ENCODE measurements at places on chromosomes 3 and 15. TPM values are rescaled to one million over a fixed set of nuclear protein-coding genes. Genes with fewer than 3 reads are reported as not detected.

GRCh38 chr3:102057781-102058421 is 208.6 kb downstream of the NFKBIZ start:
- DNase-seq: no peak

DNA sequence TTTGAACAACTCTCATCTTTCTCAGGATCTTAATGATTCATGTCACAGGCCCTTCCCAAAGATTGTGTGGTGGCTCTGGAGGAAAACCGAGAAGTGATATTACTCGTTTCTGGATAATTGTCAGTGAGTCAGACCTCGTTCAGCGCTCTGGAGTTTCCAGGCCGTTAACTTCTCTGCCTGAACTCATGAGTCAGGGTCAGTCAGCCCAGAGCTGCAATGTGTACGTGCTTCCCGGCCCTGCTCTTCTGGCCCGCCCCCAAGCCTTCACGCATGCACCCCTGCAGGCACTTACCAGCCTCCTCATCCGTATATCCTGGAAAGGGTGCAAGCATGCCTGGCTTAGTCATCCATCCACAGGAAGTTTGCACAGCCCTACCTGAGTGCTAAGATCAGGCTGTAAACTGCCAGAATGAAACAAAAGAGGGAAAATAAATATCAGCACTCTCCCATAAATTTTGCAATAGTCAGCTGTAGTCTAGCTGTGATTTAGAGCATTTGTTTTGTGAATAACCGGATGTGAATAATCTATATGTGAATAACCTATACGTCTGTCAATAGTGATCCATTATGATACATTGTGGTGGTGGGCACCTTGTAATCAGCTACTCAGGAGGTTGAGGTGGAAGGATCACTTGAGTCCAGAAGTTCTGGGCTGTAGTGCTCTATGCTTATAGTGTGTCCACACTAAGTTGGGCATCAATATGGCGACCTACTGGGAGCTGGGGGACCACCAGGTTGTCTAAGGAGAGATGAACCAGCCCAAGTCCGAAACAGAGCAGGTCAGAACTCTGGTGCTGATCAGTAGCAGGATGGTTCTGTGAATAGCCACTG is 35.3 kb upstream of the SEMA4B start:
- DNase-seq: peak; percentile 97

- peak; percentile 90 for DNase-seq
Observed at GRCh38 chr3:158768881-158769543, 32.8 kb upstream of the MFSD1 start.

DNA sequence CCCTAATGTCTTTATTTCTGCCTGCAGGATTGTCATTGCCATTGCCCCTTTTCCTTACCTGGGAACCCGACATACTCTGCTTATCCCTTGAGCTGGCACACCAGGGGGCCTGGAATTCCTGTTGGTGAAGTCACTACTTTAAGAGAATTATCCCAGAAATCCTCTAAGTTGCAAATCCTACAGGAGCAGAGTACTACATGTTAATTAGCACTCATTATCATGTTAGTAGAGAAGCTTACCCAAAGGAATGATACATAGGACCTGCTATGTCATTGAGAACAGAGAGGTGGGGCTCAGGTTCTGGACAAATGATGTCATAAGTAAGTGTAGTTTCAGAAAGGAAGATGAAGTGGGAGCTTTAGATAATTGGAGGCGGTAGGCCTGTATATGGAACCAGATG is 27.4 kb downstream of the SCG5 start:
- no peak for DNase-seq

- DNase-seq: no peak
Observed at GRCh38 chr3:114687151-114687550, 393.3 kb downstream of the TIGIT start.

- DNase-seq: no peak
Observed at GRCh38 chr3:62361824-62362223, 11.5 kb downstream of the FEZF2 start.

DNA sequence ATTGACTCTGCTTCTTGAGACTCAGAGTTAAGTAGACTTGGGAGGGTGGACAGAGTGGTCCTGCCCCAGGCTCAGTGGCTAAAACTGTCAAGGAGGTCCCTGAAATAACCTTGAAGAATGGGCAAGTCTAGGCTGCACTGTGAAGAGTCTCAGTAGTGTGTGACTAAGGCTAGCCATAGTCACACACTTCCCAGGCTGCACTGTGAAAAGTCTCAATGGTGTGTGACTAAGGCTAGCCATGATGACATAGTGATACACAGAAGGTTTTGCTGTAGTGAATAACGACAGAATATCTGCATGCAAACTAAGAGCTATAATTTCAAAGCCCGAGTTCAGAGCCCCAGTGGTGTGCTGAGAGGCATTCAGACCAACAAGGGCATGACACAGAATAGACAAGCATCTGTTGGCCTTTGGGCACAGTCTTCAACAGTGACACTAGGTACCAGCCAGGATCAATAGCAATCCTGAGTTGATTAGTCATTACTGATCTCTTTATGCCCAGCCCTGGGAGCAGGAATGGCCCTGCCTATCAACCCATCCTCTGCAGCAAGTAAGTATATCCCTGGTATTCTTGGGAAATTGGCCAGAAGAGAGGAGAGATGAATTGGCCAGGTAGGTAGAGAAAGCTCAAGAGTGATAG is 72.4 kb upstream of the BBX start:
- DNase-seq: no peak

Gene DHFR2
- 1.6 TPM for polyA plus RNA-seq

Gene PPP2R3A
- 7.4 TPM for polyA plus RNA-seq

Gene DLL4
- 0.32 TPM for polyA plus RNA-seq

Gene LRRN1
- polyA plus RNA-seq: not detected

Gene PLA2G4E
- not detected for polyA plus RNA-seq

Gene TMEM207
- polyA plus RNA-seq: not detected

Gene NEO1
- polyA plus RNA-seq: 3.2 TPM
